ENCODE measurements at places on chromosomes 7 and 10.
A peak's percentile ranks its signal among the peaks of the same experiment; 100 is the strongest.

DNA sequence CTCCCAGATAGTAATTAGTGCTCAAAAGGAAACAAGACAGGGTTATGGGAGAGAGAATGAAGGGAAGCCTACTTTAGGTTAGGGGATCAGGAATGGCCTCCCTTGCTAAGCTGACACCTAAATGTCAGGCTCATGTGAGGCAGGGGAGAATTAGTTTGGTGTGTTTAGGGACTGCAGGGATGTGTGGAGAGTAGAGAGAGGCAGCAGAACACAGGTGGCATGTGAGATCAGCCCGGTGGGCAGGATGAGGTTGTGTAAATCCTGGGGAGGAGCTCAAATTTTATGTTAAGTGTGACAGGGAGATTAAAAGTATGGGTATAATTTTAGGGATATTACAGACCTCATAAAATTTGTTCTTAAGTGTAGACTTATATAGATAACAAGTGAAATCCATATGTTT, 56.2 kb upstream of the ZNF438 start:
- no peak for DNase-seq

- no peak for DNase-seq
Observed at GRCh38 chr7:74164985-74165456, 9.1 kb upstream of the EIF4H start.

GRCh38 chr10:63917363-63917762, 396.2 kb downstream of the REEP3 start:
- no peak for DNase-seq

GRCh38 chr10:102225646-102226541, at the start of gene ELOVL3:
TSS of gene ELOVL3 (plus strand) at chr10:102226299. CDS start at chr10:102226549, 250 bp downstream.
- peak; percentile 98 for DNase-seq

- no peak for DNase-seq
Observed at GRCh38 chr7:7203813-7204575, 21.6 kb downstream of the C1GALT1 start.

DNA sequence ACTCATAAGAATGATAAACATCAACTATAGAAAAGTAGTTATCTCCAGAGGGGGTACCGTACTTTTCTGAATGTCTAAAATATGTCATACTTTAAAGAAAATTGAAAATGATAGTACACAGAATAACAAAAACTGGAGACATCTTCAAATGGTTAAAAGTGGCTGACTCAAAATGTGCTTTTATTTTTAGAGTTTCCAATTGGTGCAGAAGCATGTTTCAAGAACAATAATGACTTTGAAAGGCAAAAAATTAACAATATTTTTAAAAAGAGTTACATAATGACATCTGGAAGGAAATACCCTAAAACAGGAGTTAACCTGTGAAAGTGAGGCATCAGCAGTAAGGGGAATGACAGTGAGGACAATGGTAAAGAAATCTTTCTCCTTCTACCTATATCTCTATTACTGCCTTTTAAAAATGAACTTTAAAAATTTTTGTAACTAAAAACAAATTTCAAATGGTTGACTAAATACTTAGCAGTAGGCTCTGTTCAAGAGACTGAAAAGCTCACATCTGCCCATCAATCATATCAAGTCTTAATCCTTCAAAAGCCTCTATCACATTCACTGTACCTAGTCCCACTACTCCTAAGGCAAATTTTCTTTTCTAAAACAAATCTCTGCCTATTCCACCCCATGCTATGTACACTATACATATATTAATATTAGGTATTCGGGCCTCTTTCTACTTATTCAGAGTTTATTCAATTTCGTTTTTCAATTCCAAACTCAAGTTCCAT, 3.0 kb downstream of the ASZ1 start:
- DNase-seq, result no peak

GRCh38 chr10:3772361-3773171, 12.4 kb downstream of the KLF6 start:
- no peak for DNase-seq

GRCh38 chr7:519484-520390, at the start of gene PDGFA:
TSS of gene PDGFA (minus strand) at chr7:519846. CDS start at chr7:519001, 845 bp downstream.
- DNase-seq, result peak; percentile 64

DNA sequence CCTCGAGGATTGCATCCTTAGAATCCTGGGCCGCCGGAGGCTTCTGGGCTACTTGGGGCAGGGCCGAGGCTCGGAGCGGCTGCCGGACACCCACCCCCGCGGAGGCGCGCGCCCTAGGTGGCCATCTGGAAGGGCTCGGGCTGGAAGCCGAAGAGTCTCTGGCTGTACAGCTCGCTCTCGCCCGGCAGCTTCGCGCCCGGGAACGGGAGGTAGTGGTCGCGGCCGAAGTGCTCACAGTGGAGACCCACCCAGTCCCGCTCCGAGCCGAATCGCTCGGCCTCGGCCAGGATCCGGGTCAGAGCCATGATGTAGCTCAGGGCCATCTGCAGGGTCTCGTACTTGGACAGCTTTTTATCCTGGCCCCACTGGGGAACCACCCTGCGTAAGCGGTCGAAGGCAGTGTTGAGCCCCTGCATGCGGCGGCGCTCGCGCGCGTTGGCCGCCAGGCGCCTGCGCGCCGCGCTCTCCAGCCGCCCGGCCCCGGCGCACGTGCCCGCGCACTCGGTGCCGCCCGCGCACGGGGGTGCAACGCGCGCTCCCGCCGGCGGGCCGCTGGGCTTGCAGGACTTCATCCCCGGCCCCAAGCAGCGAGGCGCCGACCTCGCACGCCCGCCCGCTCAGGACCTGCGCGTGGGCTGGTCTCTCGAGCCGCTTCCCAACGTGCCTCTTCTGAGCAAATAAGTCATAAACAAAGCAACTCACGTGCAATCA, 652 bp downstream of the ATOH7 start:
- peak; percentile 90 for DNase-seq

GRCh38 chr10:119702583-119702982, 23.3 kb upstream of the INPP5F start:
- no peak for DNase-seq

GRCh38 chr10:5968037-5968680, 9.2 kb downstream of the IL15RA start:
- DNase-seq, result no peak

GRCh38 chr7:102942181-102942866, 29.5 kb downstream of the LRRC17 start:
- no peak for DNase-seq

DNA sequence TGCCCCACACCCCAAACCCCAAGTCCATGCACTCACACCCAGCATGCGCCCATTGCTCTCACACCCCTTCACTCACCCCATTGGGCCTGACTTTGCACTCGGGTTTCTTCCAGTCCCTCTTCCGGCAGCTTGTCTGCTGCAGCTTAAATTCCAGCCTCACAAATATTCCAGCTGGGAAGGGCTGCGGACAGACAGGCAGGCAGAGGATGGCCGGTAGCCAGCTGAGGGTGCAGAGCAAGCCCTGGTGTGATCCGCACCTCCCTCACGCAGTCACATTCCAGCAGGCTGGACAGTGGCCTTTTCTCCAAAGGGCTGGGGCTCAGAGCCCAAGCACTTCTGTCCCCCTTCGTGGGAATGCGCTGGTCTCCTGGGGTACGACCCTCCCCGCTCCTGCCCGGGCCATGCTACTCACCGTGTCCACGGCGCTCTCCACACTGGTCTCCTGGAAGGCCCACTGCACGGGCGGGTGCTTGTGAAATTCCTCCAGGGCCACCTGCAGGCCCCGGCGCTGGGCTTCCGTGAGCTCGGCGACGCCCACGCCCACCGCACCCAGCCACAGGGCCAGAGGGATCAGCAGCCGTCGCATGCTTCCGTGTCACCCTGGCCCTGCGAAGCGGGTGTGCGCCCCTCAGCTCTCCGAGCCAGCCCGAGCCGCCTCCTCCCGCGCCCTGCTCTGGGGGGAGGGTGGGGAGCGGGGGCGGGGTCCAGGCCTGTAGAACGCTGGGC, 1.2 kb downstream of the RARRES2 start:
- peak; percentile 63 for DNase-seq

DNA sequence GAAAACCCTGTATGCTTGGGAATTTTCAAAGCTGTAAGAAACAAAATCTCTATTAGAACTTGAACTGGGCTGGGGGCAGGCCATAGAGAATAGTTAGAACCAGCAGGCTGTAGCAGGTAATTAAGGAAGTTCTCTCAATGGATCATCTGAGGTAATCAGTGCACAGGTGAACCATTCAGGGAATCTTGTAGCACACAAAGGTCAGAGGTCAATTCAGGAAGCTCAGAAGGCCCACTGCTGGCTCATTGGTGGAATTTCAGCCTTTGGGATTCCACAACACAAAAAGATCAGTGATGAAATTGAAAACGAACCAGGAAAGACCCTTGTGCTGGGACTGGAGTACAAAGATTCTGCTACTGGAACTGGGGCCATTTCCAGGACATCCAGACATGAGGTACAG, 82.0 kb downstream of the TMEM168 start:
- DNase-seq, result no peak

DNA sequence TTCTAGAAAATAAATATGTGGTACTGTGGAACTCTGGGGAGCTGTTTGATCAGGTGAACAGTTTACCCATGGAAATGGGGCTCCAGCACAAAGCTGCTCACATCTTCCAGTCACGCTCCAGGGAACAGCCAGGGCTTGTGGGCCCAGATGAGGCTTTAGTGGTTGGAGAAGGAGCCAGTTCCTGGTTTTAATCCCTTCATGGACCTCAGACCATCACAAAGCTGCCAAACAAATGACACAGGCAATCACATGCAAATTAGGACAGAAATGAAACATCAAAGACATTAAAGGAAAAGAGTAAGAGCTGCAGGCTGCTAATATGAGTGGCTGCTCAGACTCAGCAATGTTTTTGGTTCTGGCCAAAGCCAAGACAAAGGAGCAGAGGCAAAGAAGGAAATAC, 2.2 kb upstream of the ATP6V0E2 start:
- DNase-seq, result no peak

DNA sequence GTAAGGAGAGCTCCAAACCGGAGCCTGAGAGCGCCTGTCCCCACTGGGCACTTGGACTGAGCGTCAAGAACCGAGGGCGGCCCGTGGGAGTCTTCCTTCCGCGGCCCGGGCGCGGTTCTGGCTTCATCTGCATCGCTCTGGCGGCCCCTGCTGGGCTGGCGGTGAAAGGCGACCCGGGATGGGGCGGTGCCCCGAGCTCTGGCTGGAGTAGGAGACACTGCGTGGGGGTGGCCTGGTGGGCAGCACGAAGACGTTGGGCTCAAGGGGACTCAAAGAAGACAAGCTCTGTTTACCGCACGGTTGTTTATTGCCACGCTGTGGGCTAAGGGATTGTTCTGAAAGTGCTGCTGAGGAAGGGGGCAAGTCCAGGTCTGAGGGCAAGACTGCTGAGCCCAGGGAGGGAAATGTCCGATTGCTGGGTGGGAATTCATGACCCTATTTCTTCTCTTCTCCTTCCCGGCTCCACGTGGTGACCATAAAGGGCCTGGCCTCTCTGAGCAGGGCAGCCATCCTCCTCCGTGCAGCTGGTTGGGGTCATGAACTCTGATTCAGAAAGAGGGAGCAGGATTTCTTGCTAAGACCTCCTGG, 29.8 kb downstream of the PLAU start:
- peak; percentile 86 for DNase-seq

DNA sequence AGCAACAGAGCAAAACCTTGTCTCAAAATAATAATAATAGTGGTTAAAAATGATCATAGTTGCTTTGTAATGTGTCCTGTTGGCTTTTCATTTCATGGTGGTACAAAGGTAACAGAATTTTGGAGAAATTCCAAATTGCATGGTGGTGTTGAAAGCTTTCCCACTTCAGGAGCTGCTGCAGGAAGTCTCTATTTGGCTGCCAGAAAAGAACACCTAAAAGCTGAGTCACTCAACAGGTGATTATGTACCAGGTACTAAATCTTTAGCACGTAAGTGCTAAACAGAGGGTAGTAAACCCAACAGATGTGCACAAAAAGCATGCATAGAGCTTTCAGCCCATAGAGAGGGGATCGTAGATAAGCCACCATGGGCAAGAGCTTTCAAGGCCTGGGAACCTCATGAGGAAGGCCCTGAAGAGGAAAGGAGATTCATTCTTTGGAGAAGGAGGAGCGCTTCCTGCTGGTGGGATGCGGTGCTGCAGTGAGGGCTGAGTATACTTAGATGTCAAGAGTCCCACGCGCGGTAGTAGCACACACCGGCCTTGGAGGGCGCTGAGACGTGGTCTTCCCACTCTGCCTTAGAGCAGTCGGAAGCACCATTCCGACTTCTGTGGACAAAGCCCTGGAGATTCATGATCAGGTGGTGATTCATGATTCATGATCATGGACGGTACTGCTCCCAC, 118.7 kb downstream of the RALA start:
- peak; percentile 38 for DNase-seq

DNA sequence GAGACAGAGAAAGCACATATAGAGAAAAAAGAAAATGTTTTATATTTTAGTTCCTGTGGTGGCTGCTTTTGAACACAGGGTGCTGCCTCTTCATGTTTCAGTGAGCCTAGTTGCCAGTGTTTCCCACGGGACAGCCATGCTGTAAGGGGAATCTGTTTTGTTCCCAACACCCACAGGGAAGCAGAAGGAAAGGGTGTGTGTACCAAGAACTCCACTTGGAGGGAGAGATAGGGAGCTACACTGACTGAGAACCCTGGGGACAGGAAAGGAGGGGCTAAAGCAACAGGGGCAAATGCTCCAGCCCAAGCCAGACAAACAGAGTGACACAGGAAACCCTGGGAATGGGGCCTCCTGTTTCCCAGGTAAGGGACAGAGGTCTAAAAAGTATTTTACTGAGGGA, 40.2 kb downstream of the FRMPD2 start:
- DNase-seq, result no peak

- no peak for DNase-seq
Observed at GRCh38 chr7:30423788-30424505, 54.6 kb downstream of the NOD1 start.

DNA sequence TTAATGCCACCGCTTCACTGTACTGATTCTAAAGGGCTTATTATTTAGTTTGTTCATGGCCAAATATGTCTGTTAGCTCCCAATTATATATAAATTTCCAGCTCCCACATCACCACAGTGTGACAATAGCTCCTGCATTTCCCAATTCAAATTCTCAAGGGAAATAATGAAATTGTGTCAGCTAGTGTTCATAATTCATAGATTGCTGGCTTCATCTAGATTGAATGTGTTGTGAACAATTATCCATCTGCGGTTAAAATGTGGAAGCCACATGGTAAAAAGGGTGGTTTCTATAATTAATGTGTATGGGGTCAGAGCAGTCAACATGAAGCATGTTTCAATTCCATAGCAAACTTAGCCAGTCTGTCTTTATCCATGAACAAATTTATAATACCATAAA, 154.3 kb downstream of the SEMA3E start:
- DNase-seq, result no peak

DNA sequence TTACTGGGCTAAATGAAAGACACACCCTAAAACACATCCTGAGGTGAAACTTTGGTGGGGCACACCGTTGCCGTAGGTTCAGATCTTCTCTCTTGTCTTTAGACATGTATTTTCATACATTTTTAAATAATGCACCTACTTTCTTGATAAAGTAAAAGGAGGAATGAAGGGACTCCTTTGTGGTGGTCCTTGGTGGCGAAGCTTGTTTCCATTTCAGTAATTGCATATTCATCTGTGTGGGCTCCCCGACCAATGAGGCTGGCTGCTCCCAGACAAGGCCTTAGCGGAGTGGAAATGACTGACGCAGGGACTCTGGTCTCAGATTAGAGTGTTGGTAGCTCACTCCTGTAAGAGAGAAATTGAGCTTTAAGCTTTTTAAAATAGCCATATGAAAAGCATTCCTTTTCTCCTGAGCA, 815 bp downstream of the CCSER2 start:
- DNase-seq, result peak; percentile 20
